Endothelial cell of umbilical vein (primary cell): ENCODE measurements at places on chromosomes 1 and 21. TPM values are rescaled to one million over a fixed set of nuclear protein-coding genes. Genes with fewer than 3 reads are reported as not detected.
A peak's percentile ranks its signal among the peaks of the same experiment; 100 is the strongest.

DNA sequence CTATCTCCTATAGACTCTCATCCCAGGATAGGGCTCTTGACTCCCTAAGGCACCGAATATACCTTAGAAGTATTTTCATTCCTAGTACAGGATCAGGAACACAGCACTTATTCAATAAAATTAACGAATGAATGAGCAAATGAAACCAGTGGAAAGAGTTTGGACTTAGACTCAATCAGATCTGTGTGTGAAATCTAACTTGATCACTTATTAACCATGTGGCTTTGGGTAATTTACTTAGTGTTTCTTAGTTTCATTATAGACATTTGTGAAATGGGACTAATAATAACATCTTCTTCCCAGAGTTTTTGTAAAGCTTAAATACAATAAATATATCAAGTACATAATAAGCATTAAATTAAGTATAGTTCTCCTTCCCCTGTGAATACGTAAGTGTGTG lies 230.1 kb downstream of the ADGRL2 start:
- no peak for DNase-seq

DNA sequence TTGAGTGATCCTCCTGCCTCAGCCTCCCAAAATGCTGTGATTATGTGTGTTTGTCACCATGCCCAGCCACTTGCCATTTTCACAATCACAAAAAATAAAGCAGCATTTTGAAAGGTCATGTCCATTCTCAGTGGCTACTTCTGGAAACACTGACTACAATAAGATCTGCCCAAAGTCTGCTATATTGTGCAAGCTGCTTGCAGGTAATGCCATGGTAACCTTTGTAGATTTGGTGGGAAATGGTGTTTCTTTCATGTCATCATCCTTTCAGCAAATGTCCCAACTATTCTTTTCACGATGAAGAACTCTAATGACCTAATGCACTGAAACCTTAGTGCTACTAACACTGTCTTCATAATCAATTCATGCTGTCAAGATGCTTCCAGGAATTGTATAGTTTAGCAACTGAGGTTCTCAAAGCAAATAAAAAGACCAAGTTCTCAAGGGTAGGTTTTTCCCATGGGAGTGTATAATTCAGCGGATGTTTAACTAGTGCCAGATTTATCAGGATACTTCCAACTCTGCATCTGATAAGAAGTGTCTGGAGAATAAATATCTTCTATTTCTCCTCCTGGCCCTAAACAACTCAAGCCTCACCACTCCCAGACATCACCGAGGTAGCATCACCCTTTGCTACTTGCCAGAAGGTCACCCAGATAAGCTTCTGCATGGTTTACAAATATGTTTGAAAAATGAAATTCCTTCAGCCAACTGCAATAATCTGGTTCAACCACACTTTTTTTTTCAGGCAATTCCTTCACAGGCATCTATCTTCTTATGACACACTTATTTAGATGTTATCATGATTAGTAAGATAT lies 132.0 kb upstream of the ZC3H11B start:
- DNase-seq = no peak

The HSD3B1 gene
- not detected in 2 replicates for total RNA-seq

GRCh38 chr1:162404550-162405160 lies 7.3 kb downstream of the SH2D1B start:
- DNase-seq = no peak

The KCNK2 gene
- 0.18 and 0.46 TPM in 2 replicates for total RNA-seq

- no peak for DNase-seq
These were observed 145.6 kb downstream of the HMGB4 start for GRCh38 chr1:34009340-34009985.

The CD84 gene
- not detected in 2 replicates for total RNA-seq

- no peak for DNase-seq
These were observed 32.0 kb downstream of the RIMS3 start for GRCh38 chr1:40633523-40633922.

The AQP10 gene
- total RNA-seq = not detected in 2 replicates

The LDLRAD1 gene
- not detected in 2 replicates for total RNA-seq

DNA sequence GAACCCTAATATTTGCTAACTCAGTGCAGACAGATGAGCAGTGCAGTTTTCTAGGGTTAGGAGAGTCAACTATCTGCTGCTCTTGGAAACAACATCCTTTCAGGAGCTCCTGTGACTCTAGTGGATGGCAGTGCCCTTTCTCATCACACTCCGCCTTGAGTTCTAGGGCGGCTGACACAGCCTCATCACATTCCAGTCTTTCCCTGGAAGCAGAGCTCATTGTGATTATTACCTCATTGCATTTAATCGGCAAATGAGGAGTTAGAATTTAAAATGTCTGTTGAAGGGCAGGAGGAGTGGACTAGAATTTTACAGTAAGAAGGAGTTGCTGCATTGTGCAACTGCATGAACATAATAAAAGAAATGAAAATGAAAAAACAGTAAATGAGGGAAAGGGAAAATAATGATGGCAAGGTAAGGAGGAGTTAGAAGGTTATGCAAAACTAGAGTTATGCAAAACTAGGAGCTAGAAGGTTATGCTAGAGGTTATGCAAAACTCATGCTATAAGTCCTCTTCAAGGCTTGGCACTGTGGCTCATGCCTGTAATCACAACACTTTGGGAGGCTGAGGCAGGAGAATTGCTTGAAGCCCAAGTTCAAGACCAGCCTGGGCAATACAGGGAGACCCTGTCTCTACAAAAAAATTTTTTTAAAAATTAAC lies 6.9 kb upstream of the PTGFRN start:
- DNase-seq = no peak

The HSD11B1 gene
- total RNA-seq = not detected in 2 replicates

DNA sequence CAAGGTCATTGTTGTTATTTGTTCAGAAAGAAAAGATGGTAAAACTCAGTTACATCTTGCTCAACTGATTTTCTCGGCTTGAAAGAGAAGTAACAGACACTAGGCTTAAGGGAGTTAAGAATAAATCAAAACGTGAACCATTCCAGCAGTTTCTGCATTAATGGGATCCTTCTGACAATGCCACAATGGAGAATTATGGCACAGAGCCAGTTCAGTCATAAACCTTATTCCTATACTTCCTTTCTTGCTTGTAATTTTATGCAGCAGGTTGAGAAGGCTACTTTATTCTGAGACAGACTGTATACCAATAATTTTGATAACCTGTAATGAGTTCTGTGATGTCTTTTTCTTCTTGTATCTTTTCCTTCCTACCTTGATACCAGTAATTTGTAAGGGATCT lies 167.0 kb downstream of the C1orf21 start:
- DNase-seq = peak; percentile 61

- DNase-seq = no peak
These were observed 105.9 kb downstream of the DTL start for GRCh38 chr1:212141404-212141803.

The PRKAA2 gene
- 0.78 and 1.2 TPM in 2 replicates for total RNA-seq

DNA sequence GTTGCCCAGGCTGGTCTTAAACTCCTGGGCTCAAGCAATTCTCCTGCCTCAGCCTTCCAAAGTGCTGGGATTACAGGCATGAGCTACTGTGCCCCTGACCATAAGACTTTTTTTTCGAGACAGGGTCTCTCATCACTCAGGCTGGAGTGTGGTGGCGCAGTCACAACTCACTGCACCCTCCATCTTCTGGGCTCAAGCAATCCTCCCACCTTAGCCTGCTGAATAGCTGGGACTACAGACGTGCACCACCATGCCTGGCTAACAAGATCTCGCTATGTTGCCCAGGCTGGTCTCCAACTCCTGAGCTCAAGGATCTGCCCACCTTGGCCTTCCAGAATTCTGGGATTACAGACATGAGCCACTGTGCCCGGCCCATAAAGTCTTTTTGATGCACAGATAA lies 1.9 kb downstream of the C1orf56 start:
- no peak for DNase-seq

The RNF207 gene
- total RNA-seq = 2.4 and 8.2 TPM in 2 replicates

The FRRS1 gene
- total RNA-seq = 3.1 and 4.8 TPM in 2 replicates

- no peak for DNase-seq
These were observed 17.8 kb downstream of the WNT9A start for GRCh38 chr1:227929751-227930472.

- no peak for DNase-seq
These were observed 75.6 kb downstream of the SYT6 start for GRCh38 chr1:114078116-114078515.

DNA sequence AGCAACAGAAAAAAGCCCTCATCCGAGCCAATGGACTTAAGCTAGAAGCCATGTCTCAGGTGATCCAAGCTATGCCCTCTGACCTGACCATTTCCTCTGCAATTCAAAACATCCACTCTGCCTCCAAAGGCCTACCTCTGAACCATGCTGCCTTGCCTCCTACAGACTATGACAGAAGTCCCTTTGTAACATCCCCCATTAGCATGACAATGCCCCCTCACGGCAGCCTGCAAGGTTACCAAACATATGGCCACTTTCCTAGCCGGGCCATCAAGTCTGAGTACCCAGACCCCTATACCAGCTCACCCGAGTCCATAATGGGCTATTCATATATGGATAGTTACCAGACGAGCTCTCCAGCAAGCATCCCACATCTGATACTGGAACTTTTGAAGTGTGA lies 20.7 kb downstream of the NR5A2 start:
- no peak for DNase-seq

The SLC35A3 gene
- total RNA-seq = 19.0 and 20.2 TPM in 2 replicates

GRCh38 chr1:74368335-74368734 lies 133.1 kb downstream of the TNNI3K start:
- no peak for DNase-seq

DNA sequence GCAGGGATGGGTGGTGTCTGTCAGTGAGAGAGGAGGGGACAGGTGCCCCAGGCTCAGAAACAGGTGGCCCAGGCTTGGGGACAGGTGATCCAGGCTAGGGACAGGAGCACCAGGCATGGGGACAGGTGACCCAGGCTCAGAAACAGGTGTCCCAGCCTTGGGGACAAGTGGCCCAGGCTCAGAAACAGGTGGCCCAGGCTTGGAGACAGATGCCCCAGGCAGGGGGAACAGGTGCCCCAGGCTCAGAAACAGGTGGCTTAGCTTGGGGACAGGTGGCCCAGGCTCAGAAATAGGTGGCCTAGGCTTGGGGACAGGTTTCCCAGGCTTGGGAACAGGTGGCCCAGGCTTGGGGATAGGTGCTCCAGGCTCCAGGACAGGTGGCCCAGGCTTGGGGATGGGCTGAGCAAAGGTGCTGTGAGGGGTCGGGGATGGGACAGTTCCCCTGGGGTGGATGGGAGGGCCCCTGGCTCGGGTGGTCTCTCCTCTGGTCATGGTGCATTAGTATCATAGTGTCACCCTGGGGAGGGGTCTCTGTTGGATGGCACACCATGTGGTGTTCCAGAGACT lies 87.7 kb upstream of the C1orf174 start:
- DNase-seq = no peak

The SNRPE gene
- total RNA-seq = 199 and 219 TPM in 2 replicates

GRCh38 chr1:12637693-12638092 lies 6.2 kb upstream of the AADACL4 start:
- DNase-seq = no peak

GRCh38 chr21:16181018-16181417 lies 451.2 kb downstream of the USP25 start:
- DNase-seq = peak; percentile 96

The ICOSLG gene
- 2.9 and 3.4 TPM in 2 replicates for total RNA-seq

The CADM3 gene
- 2.7 and 4.1 TPM in 2 replicates for total RNA-seq

The LMOD1 gene
- 0.12 and 0.33 TPM in 2 replicates for total RNA-seq

- DNase-seq = peak; percentile 55
These were observed 142.3 kb downstream of the PLXNA2 start for GRCh38 chr1:208101661-208102431.

- DNase-seq = no peak
These were observed 19.0 kb downstream of the H6PD start for GRCh38 chr1:9253453-9254105.

DNA sequence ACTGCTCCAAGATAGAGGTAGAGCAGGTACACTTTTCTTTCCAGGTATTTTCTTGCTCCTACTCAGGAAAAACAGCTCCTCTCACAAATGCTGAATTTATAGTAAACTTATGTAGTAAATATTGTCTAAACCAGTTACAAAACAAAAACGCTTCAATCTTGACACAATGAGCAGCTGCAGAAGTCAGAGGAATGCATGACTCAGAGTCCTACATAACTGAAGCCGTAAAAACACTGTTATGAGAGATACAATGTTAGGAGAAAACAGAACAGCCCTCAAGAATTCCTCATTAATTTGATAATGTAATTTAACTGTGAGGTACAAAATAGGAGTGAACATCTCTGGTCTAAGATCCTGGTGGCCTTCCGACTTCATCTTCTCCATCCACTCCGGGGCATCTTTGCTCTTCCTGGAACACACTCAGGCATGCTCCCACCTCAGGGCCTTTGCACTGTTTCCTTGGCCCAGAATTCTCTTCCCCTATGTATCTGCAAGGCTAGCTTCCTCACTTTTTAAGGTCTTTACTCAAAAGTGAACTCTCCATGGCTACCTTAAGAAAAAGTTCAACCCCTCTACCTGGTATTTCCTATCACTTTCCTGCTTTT lies 138.5 kb downstream of the SLC45A1 start:
- peak; percentile 78 for DNase-seq

DNA sequence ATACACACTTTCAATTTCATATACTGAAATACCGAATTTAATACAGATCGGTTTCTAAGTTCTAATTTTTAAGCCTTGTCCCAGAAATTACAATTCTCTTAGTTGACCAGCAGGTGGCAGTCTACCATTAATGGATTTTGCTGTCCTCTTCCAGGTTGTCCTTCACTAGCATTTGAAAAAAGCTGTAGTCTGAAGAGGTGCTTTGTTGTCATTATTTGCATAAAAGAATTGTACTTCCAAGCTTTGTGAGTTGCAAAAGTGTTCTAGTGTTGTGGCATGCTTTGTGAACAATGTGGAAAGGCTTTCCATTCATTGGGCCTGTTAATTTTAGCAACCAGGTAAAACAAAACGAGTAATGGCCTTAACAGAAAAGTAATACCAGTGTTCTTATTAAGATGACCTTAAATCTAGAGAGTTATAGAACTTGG lies 193.6 kb downstream of the RPS6KC1 start:
- peak; percentile 68 for DNase-seq

- DNase-seq = peak; percentile 61
These were observed 685 bp downstream of the UBAP2L start for GRCh38 chr1:154221278-154222001.

The ITLN2 gene
- total RNA-seq = not detected in 2 replicates

The AADACL3 gene
- total RNA-seq = not detected in 2 replicates

- DNase-seq = no peak
These were observed 41.6 kb upstream of the PPIAL4F start for GRCh38 chr1:144551107-144551542.

DNA sequence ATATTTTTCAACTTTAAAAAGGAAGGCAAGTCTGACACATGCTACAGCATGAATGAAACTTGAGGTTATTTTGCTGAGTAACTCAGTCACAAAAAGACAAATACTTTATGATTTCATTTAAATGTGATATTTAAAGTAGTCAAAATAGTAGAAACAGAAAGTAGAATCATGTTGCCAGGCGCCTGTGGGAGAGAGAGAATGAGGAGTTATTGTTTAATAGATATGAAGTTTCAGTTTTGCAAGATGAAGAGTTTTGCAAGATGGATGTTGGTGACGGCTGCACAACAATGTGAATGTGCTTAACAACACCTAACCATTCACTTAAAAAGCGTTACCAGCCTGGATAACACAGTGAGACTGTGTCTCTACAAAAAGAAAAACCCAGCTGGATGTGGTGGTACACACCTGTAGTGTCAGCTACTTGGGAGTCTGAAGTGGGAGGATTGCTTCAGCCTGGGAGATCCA lies 20.7 kb upstream of the ATP1A1 start:
- no peak for DNase-seq

- no peak for DNase-seq
These were observed 1398.6 kb downstream of the MRPL39 start for GRCh38 chr21:24208562-24209260.
